CD4-positive, alpha-beta T cell (primary cell): ENCODE measurements at places on chromosomes 5 and 9. TPM values are rescaled to one million over a fixed set of nuclear protein-coding genes. Genes with fewer than 3 reads are reported as not detected.

BARHL1 gene
- not detected for total RNA-seq

CCDC187 gene
- not detected for total RNA-seq

CBY3 gene
- 0.64 TPM for total RNA-seq

CAMK2A gene
- 0.05 TPM for total RNA-seq

GRCh38 chr5:76479281-76479680, 76.2 kb downstream of the IQGAP2 start:
- DNase-seq: no peak

- DNase-seq: no peak
Measured at GRCh38 chr5:153661897-153662296, 171.4 kb downstream of the GRIA1 start.

DNA sequence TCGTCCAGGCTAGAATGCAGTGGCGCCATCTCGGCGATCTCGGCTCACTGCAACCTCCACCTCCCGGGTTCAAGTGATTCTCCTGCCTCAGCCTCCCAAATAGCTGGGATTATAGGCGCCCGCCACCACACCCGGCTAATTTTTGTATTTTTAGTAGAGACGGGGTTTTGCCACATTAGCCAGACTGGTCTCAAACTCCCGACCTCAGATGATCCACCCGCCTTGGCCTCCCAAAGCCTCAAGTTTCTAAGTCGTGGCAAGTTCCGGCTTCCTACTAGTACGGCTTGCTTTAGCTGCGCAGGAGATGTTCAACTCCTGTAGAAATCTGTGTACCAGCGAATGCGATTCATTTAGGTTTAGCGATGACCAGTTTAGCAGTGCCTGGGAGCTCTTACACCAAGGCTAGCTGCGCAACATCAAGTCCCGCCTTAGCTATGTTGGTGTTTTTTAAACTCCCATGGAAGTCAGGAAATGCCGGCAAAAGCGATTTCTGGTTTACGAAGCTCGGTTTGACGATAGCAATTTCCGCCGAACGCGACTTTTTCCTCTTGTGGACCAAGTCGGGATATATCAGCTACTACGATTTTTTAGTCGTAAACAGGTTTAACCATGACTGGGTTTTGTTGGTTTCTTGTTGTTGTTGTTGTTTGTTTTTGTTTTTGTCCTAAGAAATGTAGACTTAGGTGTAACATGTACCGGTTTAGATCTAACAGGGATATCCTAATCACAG, 46.4 kb downstream of the ANXA2R start:
- peak; percentile 90 for DNase-seq

DNA sequence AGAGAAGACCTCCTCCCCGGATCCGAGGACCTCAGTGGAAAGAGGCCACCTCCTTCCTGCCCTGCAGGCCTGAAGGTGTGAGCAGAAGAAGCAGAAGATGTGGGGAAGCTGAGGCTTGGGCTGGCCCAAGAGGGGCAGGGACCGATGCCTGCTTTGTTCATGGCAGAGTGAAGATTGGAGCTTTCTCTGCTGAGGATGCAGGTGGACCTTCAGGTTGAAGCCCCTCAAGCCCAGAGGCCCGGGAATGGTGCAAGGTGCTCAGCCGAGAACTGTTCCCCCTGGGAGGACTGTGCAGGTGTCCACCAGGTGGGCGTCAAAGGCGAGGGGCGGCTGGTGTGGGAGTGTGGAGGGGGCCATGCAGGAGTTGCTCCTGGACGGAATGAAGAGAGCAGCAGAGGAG, 277.9 kb upstream of the IRX2 start:
- DNase-seq: no peak

DNA sequence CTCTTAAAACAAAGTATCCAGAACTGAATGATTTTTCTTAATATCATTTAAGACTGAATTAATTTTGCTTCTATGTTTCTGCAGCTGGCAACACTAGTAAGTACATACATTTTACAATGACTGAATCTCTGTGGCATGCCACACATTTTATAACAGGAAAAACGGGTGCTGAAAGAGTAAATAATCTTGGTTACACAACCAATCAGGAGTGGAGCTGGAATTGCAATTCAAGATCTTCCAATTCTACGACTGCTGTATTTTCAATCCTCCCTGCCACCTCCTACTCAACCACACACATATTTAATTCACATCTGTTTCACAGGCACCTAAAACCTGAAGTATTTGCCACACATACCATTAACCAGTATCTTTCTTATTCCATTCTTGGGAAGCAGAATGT, 52.7 kb upstream of the NR5A1 start:
- DNase-seq: no peak

- DNase-seq: no peak
Measured at GRCh38 chr5:98106116-98107031, 667.1 kb upstream of the RGMB start.

DNA sequence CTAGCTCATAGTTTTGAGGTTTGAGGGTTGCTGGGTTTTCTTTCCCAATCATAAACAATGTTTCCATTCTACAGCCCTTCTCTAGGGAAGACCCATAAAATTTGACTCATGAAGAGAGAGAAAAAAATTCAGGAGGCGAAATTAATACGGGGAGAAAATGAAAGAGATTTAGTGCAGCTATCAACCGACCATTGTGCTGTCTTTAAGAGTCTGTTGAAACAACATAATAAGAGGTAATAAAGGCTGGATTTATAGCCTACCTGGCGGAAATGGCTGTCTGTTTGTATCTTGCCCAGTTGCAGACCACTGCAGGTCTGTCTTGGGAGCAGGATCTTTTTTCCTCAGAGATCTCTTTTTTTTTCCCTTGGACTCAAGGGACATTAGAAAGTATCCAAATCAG, 66.9 kb downstream of the TLR4 start:
- no peak for DNase-seq

- no peak for DNase-seq
Measured at GRCh38 chr9:136926154-136926704, 18.3 kb downstream of the FBXW5 start.

DNA sequence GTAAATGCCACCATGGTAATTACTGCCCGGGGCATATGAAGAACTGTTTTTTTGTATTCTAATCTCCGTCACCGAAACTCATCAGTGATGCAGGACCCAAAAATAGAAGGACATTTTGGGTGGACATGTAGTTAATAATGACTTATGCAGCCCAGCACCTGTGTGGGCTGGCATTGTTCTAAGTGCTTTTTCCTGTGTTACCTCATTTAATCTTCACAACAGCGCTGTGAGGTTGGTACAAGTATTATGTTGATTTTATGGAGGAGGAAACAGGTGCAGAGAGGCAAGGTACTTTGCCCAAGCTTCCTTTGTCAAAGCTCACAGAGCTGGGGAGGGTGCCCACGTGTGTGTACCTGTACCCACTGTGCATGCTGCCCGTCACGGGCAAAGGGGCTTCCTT, 58.4 kb downstream of the DAPK1 start:
- no peak for DNase-seq

GRCh38 chr9:110615498-110615897, 36.0 kb upstream of the SVEP1 start:
- DNase-seq: no peak

- DNase-seq: no peak
Measured at GRCh38 chr5:82334856-82335255, 56.7 kb upstream of the RPS23 start.
